ENCODE measurements at places on chromosomes 1 and 21.

DNA sequence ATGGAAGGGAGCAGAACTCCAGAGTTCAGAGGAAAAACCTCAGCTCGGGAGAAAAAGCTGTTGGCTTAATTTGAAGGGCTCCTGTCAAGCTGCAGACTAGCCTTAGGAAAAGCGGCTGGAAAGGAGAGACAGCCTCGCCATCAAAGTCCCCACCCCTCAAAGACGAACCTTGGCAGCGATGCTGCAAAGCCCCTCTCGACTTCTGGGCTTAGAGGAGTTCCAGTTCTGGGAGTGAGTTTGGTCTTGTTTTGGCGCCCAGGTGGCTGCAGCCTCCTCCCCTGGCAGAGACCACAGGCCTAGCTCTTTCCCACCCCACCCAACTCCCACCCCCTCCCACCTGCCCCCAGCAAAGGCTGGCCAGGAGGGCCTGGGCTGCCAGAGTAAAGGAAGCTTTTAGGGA is 9.1 kb upstream of the TBX15 start:
- DNase-seq = no peak

DNA sequence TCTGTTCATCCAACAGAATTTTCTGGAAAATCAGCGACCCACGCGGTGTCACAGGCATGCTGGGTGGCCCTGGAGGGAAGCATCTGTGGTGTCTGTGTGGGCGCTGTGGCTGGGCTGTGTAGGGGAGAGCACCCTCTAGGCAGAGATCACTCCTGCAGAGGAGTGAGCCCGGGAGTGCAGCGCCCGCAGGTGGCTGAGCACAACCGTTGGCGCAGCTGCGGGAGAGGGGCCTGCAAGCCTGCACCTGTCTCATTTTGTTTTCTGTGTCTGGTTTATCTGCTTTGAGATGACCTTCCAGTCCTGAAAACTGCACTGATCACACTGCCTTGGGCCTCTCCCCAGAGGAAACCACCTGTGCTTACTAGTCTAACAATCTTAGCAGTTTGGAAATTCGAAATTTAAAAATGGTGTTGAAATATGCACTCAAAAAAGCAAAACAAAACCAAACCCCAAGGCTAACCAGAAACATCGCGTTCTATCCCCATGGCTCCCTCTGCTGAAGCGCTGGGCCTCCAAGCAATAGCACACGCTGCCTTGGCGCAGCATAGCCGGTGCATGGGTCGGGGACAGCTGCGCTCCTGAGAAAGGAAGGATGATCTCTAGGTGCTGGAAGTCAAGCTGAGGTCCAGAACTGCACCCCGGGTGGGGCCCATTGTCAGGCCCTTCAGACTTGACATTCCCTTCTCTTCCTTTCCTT is 4.8 kb downstream of the FAM3B start:
- no peak for DNase-seq

DNA sequence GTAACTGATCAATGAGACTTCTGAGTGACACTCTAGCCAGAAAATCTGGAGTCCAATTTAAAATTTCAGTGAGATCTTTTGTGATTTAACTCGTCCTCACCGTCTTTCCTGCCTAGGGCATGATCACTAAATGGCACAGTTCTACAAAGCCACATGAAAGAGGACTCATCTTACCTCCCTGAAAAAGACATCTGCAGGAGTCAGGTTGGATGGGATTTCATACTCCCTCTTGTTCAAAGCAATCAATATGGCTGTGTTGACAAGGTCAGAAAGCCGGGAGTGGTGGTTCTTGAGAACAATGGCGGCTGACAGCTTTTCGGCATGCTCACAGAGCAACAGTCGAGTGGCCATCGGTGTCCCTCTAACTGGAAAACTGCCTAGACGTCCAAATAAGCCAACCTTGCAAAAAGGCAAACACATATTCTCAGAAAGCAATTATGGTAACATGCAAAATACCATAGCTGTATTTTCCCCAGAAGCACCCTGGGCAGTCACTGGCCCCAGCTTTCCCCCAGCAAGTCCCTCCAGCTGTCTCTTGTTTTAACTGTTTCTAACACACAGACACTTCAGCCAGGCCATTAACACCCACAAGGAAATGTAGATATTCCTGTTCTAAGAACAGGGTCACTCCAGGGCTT is 36.6 kb upstream of the ACTA1 start:
- DNase-seq = no peak

GRCh38 chr1:78760858-78761257 is 111.2 kb downstream of the IFI44 start:
- no peak for DNase-seq

DNA sequence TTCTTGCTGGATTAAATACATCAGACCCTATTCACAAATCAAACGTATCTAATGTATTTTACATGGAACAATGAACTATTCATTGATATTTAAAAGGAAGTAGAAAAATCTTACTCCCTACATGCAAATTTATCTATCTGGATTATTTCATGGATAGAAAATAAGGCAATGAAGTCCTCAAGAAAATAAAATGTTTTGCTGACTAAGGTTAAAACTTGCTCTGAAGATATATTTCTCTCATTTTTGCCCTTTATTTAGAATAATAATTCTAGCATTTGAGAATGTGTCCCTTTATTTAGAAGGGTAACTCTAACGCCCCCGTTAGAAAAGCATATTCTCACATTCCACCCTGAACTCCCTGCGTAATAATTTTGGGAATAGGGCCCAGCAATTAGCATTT is 627.0 kb upstream of the ZP4 start:
- no peak for DNase-seq

- DNase-seq = no peak
Measured at GRCh38 chr1:77044133-77044849, 174.9 kb downstream of the PIGK start.

- no peak for DNase-seq
Measured at GRCh38 chr1:161180639-161181038, 3.3 kb upstream of the B4GALT3 start.

GRCh38 chr1:88609051-88609450 is 75.0 kb upstream of the PKN2 start:
- DNase-seq = no peak

DNA sequence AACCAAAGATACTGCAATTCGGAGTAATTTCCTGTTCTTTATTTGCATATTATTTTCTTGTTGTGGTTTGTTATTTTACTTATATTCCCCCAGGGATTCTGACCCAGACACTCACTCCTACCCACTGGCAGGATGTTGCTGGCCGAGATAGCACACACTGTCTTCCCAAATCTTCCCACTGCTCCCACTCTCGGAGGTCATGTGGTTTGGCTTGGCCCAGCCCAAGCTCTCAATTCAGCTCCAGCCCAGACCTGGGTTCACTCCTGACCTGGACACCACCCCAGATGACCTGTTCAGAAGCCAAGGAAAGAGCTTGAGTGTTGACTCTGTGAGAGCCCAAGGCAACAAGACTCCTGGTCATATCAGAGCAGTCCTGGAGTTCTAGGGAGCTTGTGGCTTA is 1.2 kb upstream of the FAM43B start:
- DNase-seq = no peak

GRCh38 chr1:13878451-13878850 is 178.5 kb downstream of the PRDM2 start:
- no peak for DNase-seq

DNA sequence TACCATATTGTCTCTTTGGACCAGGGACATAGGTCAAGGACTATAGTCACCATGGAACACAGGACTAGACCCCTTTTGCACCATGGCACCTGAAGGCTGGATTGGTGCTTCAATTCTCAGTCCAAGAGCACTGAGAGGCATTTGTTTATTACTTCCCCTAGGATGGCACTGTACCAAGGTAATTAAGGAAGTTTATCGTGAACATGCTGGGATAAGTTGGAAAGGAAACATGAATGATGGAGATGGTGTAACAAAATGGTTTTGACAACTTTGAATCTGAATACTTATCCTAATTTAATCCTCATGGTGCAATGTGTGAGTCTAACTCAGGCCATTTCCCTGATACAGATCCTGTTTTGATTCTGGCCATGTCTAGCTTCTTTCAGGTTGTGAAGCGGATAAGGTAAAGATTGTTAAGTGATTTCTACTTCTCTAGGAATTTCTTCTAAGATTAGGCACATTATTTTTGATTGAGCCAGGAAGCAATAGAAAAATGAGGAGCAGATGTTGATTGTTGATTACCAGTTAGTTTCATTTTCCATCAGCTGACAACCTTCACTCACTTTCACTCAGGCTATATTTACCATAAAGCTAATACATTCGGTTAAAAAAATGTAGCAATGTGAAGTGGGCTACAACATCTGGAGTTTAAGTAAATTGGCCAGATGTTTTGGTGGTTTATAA is 37.3 kb upstream of the SIPA1L2 start:
- no peak for DNase-seq

GRCh38 chr1:244449936-244450508 is 1.7 kb downstream of the ADSS2 start:
- no peak for DNase-seq

GRCh38 chr1:153577624-153578051 is 12.0 kb upstream of the S100A2 start:
- no peak for DNase-seq

DNA sequence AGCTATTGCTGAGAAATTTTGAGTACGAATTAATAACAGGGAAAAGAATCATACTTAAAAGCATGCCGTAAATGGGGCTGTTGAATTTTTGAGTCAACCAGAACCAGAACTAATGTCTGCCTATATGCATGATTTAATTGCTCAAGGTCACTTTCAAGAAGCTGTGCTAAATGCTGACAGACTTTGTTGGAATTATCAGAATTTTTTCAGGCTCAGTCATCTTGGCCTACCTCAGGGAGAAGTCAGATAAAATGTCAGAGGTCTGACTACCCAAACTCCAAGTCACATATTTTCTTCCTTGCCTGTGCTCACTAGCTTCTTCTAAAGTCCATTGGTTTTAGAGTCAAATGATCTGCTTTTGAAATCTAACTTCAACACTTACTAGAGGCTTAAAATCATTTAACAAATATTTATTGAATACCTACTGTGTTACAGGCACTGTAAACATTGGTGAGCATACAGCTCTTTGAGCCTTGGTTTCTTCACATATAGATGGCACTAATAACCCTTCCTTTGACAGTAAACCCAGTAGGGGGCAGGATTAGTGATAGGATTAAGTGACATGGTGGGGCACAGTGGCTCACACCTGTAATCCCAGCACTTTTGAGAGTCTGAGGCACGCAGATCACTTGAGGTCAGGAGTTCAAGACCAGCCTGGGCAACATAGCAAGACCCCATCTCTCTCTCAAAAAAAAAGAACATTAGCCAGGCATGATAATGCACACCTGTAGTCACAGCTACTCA is 121.2 kb upstream of the SLC44A3 start:
- DNase-seq = no peak

DNA sequence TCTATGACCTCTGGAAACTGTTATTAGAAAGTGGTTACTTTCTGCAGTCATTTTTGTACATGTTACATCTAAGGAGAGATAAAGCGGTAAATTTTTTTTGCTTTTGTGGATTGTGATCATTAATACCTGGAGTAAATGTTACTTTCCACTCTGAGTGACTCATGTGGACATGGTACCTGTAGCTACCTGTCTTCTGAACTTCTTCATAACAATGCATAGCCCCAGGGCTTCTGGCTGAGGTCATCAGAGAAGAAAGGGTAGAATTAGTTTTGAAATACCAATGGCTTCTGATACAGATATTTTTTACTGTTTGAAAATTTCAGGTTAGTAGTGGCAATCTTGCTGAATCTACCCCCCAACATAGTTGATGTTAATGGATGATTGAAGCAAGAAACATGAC is 489.3 kb downstream of the RWDD3 start:
- DNase-seq = no peak

DNA sequence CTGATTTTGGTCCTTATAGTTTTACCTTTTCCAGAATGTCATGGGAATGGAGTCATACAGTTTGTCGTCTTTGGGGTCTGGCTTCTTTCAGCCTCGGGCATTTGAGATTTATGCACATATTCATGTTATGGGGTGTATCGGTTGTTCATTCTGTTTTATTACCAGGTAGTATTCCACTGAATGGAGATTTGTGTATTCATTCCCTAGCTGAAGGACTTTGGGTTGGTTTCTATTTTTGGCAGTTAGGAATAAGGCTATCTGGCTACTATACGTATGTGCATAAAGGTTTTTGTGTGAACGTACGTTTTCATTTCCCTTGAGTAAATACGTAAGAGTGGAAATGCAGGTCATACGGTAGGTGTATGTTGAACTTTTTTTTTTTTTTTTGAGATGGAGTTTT is 65.1 kb downstream of the ACTL8 start:
- no peak for DNase-seq

GRCh38 chr1:118934706-118935105 is 53.4 kb downstream of the TBX15 start:
- DNase-seq = no peak

DNA sequence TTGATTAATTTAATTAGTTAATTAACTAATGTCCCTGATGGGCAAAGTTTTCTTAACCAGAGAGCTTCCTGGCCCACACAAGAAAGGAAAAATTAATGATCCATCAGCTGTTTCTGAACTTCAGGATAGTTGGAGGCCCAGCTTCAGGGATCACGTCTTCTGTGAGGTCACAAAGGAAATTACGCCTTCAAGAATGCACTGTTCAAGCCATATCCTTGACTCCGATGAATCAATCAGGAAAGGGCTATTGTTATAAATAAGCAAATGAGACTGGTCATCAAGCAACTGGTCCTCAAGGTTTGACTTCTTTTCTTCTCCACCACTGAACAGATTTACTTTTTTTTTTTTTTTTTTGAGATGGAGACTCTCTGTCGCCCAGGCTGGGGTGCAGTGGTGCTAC is 40.6 kb downstream of the TCP10L start:
- no peak for DNase-seq

DNA sequence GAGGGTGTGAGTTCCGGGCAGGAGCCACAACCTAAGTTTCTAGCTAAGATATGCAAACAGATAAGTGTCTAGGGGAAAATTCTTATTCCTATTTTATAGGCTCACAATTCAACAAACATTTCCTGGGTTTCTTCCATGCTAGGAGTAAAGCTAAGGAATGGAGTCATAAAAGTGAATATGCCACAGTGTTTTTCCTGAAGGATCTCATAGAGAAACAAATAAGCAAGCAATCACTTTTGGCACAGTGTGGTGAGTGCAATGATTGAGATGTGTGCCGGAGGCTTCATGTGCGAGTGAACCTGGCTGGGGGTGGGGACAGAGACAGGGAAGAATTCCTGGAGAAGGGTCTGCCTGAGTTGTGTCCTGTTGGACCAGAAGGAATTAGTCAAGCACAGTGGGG is 147.4 kb downstream of the TENT5C start:
- DNase-seq = no peak

- no peak for DNase-seq
Measured at GRCh38 chr1:214514032-214514818, 37.2 kb downstream of the PTPN14 start.
